ENCODE measurements at places on chromosomes 3 and 15.

DNA sequence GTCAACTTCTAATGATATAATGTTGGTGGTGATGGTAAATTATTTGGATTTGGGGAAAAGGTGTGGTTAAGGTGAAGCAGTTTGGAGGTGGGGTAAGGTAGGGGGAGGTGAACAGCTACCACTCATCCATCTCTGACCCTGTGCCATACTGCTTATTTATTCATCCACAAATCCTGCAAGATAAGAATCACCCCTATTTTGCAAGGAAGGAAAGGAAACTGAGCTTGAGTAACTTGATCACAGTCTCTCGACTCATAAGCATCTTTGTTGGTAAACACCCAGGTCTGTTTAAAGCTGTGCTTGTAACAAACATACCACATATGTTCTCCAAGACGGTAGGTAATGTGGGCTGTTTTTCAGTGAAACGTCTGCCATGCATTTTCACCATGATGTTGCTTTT is 67.3 kb downstream of the PTPRG start:
- no peak for DNase-seq

DNA sequence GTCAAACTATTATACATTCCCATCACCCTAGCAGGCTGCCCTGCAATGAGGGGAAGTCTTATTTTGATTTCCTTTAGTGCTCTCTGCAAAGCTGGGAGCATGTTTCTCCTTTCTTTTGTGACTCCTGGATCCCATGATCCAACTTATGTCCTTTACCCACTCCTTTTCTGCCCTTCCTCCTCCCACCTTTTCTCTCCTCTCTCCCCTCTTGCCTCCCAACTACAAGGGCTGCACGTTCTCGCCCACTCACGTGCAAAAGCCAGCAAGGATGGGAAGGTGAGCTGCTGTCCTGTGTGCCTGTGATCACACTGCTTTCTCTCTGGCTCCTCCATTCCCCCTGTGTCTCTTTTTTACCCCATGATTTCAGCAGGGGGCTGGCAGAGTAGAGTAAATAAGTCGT is 6.1 kb downstream of the VIPR1 start:
- no peak for DNase-seq

GRCh38 chr15:40549894-40550293 is 14.9 kb downstream of the CCDC32 start:
- no peak for DNase-seq

DNA sequence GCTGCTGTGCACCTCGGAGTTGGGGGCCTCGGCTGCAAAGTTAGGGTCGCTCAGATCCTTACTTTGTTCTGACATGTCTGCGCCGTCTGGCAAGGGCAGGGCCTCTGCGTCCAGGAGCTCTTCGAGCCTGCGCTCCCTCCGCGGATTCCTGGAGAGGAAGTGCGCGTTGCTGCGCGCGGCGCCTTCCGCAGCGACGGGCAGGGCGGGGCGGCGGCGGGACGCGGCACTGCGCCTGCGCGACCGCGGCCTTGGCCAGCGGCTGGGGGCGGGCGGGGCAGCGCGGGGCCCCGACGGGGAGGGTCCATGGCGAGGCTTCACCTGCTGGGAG is at the start of gene NDN:
Gene NDN (minus strand): TSS at position 163 of the 328 bp plus-strand sequence. CDS start 88 bp downstream, at position 75.
- DNase-seq, result peak; percentile 33

GRCh38 chr3:195259154-195259474 is 11.8 kb downstream of the XXYLT1 start:
- DNase-seq, result no peak

- DNase-seq, result peak; percentile 86
Measured at GRCh38 chr3:153160451-153161137, 1.4 kb upstream of the RAP2B start.

GRCh38 chr3:134336587-134336986 is 37.7 kb downstream of the AMOTL2 start:
- DNase-seq, result no peak

- DNase-seq, result no peak
Measured at GRCh38 chr3:180624714-180625113, 22.8 kb downstream of the TTC14 start.

- no peak for DNase-seq
Measured at GRCh38 chr3:70392227-70392626, 79.8 kb upstream of the MDFIC2 start.

GRCh38 chr15:69536726-69537512 is 84.3 kb downstream of the RPLP1 start:
- DNase-seq, result no peak

DNA sequence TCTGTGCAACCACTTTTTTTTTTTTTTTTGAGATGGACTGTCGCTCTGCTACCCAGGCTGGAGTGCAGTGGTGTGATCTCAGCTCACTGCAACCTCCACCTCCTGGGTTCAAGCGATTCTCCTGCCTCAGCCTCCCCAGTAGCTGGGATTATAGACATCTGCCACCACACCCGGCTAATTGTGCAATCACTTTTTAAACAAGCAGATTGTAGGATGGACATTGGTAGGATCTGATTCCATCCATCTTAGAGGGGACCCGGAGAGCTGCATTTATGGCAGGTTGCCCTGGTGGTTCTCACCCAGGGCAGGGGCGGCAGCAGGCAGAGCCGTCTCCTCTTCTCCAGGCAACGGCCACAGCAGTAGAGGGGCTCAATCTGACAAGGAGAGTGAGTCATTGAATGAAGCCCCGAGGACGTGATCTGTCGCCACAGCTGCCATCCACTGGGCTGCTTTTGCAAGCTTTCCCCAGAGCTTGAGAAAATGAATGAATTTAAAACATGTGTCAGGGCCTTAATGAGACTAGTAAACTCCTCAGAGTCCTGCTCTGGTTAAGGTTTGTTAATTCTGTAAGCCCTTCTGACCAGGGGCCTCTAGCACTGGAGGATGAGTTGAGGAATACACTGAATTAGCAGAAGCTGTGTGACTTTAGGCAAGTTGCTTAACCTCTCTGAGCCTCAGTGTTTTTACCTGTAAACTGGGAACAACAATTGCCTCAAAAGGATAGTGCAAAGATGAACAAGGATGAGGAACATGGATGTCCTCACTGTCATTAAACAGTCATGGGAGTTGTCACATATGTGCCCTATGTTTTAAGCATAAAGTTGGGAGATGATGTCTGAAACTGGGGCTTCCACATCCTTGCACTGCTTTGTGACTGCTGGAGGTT is 129.1 kb downstream of the ASB7 start:
- no peak for DNase-seq

DNA sequence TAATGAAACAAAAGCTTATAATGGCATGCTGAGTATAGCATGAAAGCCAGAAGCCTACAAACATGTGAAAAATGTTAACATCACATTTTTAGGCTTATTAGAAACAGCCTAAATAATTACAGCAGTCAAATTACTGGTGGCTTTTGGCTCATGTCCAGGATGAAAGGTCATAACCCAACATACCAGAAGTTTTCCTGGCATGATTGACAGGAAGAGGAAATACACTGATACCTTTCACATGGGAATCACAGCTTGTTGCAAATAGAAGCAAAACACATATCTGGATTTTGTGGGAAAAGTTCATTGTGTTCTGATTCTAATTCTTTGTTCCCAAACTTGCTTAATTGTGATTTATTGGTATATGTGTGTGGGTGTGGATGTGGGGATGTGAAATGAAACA is 393.5 kb upstream of the ARRDC4 start:
- DNase-seq, result no peak

DNA sequence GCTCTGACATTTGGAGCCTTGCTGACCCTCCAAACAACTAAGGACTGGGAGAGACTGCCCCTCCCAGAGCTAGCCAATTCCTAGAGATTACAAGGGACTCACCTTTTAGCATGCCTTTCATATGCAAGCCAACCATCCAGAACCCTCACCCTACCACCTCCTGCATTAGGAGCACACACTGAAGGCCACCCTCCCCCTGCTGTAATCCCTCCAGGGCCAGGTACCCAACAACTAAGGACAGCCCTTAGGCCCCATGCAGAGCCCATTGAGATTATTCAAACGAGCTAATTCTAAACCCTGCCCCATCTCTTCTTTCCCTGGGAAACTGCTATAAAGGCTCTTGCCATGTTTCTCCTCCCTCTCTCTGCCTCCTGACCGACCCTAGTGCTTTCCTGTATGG is 352.6 kb downstream of the ERC2 start:
- DNase-seq, result no peak

DNA sequence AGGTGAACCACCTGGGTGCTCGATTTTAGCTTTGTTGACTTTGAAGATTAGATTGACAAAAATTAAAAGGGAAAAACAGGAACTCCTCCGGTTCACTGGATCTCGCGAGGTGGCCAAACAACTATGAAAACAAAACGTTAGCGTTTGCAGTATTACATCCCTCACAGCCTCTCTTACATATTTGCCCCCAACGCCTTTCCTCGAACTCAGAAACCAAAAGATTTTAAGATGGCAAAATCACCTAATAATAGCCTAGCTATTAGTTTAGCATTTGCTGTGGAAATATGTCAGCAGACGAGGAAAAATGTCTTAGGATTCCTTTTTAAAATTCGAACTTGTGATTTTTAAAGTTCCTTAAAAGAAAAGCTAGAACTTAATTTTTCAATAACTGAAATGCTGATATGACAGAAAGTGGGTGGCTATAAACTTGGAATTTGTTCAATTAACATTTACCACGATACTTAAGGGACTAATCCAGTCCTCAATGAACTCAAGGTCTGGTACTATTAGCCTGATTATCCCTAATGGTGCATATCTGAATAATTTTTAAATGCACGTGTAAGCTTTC is 491 bp upstream of the SENP7 start:
- DNase-seq, result no peak

- no peak for DNase-seq
Measured at GRCh38 chr3:130395916-130396315, 50.4 kb downstream of the COL6A5 start.

- DNase-seq, result no peak
Measured at GRCh38 chr3:190892395-190892902, 30.0 kb upstream of the GMNC start.
